CD4-positive, alpha-beta T cell (primary cell): ENCODE measurements at places on chromosomes 13 and 19. TPM values are rescaled to one million over a fixed set of nuclear protein-coding genes. Genes with fewer than 3 reads are reported as not detected.

GRCh38 chr13:112910016-112910415, 59.0 kb upstream of the MCF2L start:
- DNase-seq: no peak

GRCh38 chr19:38387550-38388348, at the start of gene GGN:
GGN (minus strand) TSS chr19:38388034; CDS start chr19:38387261, 773 bp downstream.
- DNase-seq: peak; percentile 59

Gene ZNF582
- 1.8 TPM for total RNA-seq

DNA sequence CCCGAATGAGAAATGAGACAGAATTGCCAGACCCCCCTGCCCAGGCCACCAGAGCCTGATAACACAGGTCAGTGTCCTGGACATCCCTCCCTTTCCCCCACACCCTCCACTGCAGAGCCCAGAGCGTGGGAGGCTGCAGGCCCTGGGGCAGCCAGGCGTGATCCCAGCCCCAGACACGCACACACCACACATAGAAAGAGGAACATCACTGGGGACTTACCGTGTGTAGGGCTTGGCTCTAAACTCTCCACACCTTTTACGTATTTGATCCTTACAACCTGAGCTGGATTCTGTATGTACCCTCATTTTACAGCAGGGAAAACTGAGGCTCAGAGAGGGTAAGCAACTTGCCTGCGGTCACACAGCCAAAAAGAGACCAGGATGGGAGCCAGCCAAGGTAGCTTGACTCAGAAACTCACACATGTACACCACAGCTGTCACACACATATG, 334 bp upstream of the ANGPTL6 start:
- no peak for DNase-seq

- no peak for DNase-seq
Observed at GRCh38 chr13:57030671-57031070, 110.0 kb upstream of the PRR20A start.

- DNase-seq: no peak
Observed at GRCh38 chr13:86737334-86737932, 933.7 kb upstream of the SLITRK5 start.
